Suppressor macrophage treated with lipopolysaccharide for 4 hours (primary cell): ENCODE measurements at places on chromosomes 6 and 20.

GRCh38 chr6:13298446-13298845 lies 29.9 kb downstream of the TBC1D7 start:
- no peak for DNase-seq

GRCh38 chr6:140434761-140435160 lies 1060.3 kb upstream of the CITED2 start:
- no peak for DNase-seq

DNA sequence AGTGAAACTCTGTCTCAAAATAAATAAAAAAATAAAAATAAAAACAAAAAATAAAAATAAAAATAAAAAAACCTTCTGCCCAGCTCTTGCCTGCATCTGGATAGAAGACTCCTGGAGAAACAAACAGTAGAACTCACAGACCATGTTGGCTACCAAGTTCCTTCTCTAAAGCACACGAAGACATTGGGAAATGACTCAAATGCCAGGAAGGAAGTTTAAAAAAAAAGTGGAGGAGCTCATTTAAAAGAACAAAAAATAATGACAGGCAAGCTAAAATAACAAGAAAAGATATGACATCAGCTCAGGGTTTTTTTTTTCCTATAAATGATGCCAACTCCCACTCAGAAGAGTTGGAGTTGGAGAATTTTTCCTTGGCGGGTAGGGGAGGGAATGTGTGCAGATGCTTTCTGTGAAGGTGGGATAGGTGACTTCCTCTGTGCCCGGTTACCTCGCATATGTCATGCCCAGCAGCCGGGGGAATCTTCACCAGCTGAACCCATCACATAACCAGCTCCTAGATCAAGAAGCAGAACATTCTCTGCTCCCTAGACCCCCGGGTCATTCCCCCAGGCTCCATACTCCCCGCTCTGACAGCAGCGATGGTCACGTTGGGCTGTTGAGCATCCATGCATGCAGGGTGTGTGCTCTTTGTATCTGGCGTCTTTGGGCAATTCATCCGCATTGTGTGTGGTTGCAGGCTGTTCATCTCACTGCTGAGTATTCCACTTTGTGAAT lies 17.3 kb upstream of the CD93 start:
- peak; percentile 80 for DNase-seq

DNA sequence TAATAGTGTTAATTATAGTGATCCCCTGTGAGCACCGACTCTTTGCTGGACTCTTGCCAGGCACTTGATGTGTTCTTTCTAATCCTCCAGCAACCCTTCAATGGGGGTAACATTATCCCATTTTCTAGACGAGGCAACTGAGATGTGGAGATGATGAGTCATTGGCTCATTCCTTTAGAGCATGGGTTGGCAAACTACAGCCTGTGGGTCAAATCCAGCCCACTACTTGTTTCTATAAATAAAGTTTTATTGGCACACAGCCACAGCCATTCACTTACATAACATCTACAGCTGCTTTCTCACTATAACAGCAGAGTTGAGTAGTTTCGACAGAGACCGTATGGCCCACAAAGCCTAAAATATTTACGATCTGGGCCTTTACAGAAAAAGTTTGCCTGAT lies 249.5 kb upstream of the KCNG1 start:
- DNase-seq, result no peak

- DNase-seq, result peak; percentile 75
These were observed 413 bp downstream of the PTPRA start for GRCh38 chr20:2873747-2874041.
